ENCODE measurements at places on chromosomes 3 and 15.
A peak's percentile ranks its signal among the peaks of the same experiment; 100 is the strongest.

GRCh38 chr15:79049416-79049815 is 41.2 kb downstream of the RASGRF1 start:
- DNase-seq: no peak

DNA sequence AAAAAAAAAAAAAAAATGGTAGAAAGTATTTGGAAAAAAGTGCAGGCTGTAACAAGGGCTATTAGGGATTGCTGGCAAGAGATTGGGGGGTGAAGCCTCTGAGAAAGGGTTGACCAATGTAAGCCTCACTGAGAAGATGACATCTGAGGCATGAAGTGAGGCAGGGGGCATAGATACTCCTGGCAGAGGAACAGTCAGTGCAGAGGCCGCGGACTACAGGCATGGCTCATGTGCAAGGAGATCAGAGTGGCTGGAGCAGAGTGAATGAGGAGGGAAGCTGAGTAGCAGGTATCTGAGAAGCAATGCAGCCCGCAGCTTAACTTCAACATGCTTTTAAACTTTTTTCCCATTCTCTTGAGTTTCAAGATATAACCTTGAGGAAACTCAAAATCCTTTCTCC is 5.4 kb downstream of the FBXL22 start:
- DNase-seq: no peak

DNA sequence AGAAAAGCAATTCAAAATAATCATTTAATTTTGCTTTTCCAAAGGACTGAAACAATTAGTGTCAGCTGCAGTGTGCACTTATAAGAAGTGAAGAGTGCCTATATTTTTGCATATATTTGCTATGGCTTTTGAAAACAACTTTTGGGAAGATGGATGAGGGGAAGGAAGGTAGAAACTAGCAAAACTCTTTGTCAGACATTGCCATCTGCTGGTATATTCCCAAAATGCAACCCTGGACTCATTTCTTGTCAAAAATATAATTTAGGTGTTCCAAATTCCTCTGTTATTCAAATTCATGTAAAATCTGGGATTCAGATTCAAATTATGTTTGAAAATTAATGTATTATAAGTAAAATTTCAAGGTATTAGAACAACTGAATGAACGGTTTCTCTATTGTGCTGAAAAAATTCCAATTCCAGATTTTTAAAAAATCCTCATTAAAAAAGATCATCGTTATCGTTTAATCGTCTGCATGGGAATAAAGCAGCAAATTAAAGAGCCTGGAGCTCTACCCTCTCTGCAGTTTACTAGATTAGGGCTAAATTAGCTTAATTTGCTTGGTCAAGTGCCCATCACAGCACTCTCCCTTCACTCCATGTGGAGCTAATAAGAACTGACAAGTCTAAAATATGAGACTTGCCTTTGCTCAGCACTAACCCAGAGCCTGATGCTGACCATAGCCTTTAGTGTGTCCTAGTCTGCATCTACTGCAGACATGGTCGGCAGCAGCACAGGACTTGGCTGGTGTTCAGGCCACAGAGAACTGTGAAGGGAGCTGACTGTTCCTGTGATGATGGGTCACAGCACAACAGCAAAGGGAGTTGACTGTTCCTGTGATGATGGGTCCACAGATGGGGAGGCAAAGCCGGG is 67.9 kb upstream of the MITF start:
- peak; percentile 24 for DNase-seq

GRCh38 chr3:194320100-194320499 is 31.0 kb downstream of the CPN2 start:
- DNase-seq: no peak

GRCh38 chr3:148878095-148878494 is 13.0 kb downstream of the CPA3 start:
- DNase-seq: no peak

GRCh38 chr3:23706111-23706510 is 99.6 kb upstream of the UBE2E1 start:
- DNase-seq: no peak

DNA sequence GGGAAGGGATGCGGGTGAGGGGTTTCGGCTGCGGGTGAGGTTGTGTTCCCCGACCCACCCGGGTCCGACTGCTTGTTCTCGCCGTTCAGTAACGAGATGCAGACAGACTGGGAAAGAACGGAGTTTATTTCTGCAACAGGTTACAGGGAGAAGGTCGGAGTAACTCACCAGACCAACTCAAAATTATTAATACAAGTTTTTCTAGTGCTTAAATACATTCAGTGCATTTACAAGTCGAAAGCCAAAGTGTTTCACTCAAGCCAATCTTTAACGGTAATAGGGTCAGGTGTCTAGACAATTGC is 492 bp upstream of the HIGD1A start:
- DNase-seq: no peak

- DNase-seq: no peak
These were observed 7.9 kb downstream of the VGLL4 start for GRCh38 chr3:11635680-11636393.

DNA sequence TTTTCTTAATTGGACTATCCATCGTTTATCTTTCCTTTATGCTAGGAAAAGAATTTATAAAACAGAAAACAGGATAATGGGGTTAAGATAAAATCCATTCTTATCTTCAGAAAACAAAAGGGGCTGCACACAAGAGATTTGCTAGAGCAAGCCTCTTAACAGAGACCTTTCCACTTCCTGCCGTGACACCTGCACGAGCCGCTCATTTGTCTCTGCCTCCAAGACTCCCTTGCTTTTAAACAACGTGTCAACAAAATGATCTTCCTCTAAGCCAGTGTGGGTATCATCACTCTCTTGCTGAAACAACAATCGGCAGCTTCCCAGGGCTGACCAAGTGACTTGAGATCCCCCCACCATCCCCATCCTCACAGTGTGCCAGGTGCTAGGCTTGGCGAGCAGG is 33.1 kb downstream of the GABRB3 start:
- no peak for DNase-seq

DNA sequence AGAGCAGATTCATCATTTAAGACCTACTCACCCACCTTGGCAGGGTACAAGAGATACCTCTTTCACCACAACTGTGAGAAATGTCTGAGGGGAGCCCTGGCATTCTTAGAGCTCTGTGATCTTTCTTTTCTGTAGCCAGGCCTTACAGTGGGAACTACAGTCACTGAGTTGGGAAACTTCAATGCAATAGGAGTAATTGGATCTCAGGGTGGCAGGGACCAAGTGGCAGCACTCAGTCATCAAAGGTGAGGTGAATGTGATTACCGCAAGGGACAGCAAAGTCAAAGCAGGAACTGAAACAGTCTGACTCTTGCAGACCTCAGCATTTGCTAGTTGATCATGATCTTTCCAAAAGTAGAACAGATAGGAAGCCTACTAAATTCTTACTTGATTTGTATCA is 7.2 kb upstream of the MCF2L2 start:
- no peak for DNase-seq

GRCh38 chr3:110459021-110459420 is 612.6 kb upstream of the NECTIN3 start:
- no peak for DNase-seq

DNA sequence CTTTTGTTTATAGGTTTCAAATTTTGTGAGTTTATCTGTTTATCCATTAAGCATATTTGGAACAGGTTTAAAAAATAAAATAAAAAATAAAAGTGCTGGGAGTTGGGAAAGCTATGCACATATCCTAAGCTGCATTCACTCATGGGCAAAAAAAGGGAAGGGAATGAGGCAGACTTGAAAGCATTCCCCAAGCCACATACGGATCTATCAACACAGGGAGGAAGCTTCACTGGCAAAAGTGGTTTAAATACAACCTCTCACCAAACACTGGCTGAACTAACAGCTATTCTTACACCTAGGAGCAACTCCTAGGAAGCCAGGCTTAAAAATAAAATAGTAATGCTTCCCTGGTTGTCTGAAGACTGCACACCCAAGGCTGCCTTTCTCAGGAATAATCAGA is 101.2 kb downstream of the PCCB start:
- DNase-seq: no peak

GRCh38 chr3:81863756-81864155 is 102.3 kb upstream of the GBE1 start:
- no peak for DNase-seq

- DNase-seq: no peak
These were observed 26.0 kb upstream of the MAP4 start for GRCh38 chr3:48042071-48042760.

DNA sequence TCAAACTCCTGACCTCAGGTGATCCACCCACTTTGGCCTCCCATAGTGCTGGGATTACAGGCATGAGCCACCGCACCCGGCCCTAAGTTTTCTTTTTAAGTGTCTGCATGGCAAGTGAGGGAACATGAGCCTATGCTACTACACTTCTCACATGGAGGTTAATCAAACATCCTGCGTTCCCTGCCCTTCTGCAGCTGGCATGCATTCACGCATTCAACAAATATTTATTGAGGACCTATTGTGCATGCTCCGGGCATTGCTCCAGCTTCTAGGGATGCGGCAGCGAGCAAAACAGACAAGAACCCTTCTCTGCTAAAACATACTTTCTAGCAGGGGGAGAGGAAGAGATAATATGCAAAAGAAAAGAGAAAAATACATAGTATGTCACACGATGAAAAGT is 42.6 kb upstream of the ACKR4 start:
- no peak for DNase-seq

- no peak for DNase-seq
These were observed 60.6 kb downstream of the ALCAM start for GRCh38 chr3:105427332-105427731.

- peak; percentile 74 for DNase-seq
These were observed at the start of gene ABHD14A for GRCh38 chr3:51974963-51975851. ABHD14A (plus strand) TSS chr3:51975064; CDS start chr3:51975136, 72 bp downstream.

- peak; percentile 29 for DNase-seq
These were observed 794.8 kb downstream of the MCTP2 start for GRCh38 chr15:95025924-95026728.

DNA sequence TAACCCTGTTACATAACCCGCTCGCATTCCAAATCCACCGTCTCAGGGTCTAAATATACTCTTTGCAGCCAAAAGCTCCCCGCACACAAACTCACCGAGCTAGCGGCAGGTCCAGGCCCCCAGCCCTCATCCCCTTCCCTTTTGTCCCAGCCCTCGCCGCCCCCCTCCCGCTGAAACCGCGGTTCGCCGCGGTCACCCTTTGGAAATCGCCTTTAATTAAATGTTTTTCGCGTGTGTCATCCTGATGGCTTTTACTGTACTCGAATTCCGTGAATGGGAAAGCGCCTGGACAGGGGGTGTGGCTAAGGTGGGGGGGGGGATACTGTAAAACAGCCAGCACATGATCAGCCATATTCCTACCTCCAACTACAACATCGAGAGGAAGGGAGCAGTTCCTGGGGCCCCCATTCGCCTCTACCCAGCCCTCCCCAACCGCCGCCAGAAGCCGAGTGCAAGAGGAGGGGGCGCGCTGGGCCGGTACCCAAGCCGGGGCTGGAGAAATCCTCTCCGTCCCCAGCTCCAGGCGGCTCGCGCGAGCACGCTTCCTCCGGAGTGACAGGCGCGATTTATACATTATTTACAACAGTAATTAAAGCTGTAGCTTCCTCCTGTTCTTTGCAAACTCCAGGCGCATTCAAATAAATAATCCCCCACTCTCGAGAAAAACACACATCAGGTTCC is 1.7 kb downstream of the RORA start:
- no peak for DNase-seq

All from left ventricle myocardium inferior (tissue), 1 donor.